ENCODE measurements at places on chromosomes 16 and 17.

GRCh38 chr17:80346498-80347275 is 68.3 kb upstream of the ENDOV start:
- no peak for DNase-seq

DNA sequence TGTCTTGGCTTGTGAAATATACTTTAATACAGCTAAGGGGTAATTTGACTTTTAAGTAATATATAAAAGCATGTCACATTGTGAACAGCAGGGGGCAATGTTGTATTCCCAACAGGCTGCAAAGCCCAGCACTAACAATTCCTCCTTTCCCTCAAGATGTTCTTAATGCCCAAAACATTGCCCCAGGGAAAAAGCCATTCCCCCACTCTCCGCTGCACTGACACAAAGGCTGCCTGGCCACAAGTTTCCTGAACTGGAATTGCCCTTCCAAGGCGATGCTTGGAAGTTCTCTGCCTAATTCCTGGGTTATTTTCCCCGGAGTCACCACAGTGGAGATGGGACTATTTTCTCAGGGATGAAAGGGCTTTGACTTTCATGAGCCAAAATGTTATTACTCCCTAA is 27.2 kb downstream of the CLEC16A start:
- no peak for DNase-seq

DNA sequence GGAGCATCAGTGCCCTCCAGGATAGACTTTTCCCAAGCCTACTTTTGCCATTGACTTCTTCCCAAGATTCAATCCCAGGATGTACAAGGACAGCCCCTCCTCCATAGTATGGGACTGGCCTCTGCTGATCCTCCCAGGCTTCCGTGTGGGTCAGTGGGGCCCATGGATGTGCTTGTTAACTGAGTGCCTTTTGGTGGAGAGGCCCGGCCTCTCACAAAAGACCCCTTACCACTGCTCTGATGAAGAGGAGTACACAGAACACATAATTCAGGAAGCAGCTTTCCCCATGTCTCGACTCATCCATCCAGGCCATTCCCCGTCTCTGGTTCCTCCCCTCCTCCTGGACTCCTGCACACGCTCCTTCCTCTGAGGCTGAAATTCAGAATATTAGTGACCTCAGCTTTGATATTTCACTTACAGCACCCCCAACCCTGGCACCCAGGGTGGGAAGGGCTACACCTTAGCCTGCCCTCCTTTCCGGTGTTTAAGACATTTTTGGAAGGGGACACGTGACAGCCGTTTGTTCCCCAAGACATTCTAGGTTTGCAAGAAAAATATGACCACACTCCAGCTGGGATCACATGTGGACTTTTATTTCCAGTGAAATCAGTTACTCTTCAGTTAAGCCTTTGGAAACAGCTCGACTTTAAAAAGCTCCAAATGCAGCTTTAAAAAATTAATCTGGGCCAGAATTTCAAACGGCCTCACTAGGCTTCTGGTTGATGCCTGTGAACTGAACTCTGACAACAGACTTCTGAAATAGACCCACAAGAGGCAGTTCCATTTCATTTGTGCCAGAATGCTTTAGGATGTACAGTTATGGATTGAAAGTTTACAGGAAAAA is 9.7 kb upstream of the CYLD start:
- DNase-seq = no peak

GRCh38 chr17:28986714-28987655 is 18.8 kb downstream of the SEZ6 start:
- DNase-seq = no peak

DNA sequence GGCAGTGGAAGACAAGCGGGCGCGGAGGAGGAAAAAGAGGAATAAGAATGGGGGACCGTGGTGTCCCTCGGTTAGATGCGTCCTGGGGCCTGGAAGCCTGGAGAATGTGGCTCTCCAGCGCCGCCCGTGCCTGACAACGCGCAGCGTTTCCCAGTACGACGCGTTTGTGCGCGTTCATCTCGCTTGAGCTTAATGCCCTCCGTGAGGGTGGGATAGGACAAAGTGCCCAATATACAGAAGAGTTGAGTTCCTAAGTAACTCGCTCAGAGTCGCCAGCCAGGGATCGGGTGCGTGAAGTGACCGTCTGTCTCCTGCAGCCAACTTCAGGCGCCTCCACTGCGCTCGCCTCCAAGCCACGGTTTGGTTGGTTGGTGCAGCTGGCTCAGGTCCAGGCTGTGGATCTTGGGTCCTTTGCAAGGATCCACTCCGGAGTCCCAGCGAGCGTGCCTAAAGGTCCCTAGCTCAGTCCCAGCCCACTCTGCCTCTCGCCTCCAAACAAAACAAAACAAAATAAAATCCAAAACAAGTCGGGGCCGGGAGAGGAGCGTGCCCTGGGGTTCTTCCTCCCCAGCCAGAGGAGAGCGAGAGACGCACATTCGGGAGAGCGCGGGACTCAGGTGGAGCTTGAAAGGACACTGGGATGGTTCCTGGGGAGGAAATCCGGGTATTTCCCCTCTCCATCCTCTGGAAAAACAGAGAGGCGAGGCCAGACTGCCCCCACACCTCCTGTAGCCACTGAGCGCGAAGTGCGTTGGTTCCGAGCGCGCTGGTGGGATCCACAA is 974 bp downstream of the GALR2 start:
- DNase-seq = no peak

- no peak for DNase-seq
These were observed 8.2 kb downstream of the KRT9 start for GRCh38 chr17:41563607-41564170.

DNA sequence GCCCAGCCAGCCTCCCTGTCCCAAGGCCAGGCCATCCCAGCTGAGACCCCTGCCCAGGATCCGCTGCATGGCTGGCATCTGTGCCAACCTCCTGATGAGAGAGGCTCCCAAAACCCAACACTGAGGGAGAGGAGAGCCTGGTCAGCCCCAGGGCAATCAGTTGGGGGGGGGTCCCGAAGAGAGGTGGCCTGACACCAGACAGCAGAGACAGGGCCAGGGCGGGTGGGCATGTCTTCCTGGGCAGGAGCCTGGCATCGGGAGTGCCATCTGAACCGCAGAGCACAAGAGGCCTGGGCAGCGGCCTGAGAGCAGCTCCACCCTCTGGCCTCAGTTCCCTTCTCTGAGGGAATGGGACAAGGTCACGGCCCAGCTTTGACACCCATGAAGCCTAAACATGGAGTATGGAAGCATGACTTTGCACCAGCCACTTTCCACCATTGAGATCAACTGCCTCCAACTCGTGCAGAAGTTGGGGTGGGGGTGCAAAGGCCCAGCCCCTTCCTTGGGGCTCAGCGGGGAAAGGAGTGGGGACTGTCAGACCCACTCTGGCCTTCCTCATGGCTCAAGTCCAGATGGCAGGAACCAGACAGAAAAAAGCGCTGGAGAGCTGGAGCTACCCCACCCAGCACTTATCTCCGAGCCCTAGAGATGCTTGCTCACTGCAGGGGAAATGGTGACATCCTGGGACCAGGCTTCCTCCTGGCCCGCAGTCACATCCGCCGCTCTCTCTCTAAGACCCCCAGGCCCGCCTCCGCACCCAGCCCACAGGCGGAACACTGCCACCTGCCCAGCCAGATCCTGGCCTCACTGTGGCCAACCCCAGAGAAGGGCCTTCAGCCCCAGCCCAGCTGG is 9.7 kb downstream of the RHBDF2 start:
- no peak for DNase-seq

GRCh38 chr16:65098916-65099315 is 22.9 kb downstream of the CDH11 start:
- DNase-seq = no peak

GRCh38 chr17:78322327-78322857 is 37.5 kb downstream of the SOCS3 start:
- no peak for DNase-seq

DNA sequence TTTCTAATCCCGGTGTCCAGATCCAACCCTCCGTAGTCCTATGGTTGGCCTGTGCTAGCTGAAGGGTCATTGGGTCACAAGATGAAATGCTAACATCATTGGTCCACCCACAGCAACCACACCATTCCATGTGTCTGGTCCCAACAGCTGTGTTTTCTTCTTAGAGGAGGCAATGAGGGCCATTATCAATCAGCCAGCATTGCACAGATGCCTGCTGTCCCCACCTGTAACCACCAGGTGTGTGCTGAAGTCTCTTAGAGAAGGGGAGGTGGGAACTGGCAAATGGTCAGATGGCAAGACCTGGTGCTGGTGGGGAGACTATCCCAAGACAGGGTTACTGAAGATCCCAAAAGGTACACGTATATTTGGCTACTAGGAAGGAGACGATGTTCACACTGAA is 37.4 kb downstream of the HIC1 start:
- DNase-seq = no peak

DNA sequence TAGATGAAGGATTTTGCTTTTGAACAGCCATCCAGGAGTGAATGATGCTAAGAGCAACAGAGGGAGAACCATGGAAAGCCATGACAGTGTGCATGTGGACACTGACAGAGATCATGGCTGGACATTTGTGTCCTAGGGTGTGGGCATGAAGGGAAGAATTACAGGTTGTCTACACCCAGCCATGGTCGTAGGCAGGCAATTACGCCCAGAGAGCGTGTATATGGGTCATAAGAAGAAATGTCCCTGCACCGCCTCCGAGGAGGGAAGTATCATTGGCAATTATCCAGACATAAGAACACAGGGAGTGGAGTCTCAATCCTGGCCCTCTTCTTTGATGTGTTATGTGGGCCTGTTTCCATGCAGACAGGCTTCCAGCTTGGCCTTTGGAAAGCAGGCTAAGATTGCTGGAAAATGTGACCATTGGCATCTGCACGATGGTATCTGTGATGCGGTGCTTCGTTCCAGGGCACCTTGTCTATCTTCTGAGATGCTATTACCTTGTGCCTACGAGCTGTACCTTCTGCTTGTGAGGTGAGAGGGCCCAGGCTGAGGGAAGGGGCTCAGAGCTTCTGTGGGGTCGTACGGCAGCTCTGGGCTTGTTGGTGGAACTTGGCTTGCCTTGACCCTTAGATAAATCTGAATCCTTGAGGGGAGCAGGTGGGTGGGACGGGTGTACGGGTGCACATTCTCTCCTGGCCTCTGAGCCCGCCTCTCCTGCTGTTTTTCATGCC is 19.8 kb downstream of the RGS9 start:
- DNase-seq = no peak

DNA sequence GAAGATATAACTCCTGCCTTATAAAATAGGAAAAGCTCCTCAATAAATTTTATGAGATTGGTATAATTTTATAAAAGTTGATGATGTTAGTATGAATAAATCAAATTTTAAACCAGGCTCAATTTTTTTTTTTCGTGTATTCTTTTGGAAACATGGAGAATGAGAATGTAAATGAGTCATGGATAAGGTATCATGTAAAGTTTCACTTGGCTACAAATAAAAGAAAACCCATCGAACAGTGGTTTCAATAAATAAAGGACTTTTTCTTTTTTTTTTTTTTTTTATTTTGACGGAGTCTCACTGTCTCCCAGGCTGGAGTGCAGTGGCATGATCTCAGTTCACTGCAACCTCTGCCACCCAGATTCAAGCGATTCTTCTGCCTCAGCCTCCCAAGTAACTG is 67.3 kb downstream of the PHKB start:
- DNase-seq = no peak

DNA sequence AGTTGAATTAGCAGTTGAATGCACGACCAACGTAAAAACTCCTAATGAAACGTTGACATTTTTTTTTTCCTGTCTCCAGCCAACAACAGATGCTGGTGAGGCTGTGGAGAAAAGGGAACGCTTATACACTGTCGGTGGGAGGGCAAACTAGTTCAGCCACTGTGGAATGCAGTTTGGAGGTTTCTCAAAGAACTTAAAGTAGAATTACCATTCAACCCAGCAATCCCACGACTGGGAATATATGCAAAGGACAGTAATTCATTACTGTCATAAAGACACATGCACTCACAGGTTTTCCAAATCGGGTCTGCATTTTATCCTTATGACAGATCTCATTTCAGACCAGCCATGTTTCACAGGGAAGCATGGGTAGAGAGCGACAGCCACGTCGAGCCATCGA is 3.5 kb upstream of the WFDC1 start:
- DNase-seq = no peak

DNA sequence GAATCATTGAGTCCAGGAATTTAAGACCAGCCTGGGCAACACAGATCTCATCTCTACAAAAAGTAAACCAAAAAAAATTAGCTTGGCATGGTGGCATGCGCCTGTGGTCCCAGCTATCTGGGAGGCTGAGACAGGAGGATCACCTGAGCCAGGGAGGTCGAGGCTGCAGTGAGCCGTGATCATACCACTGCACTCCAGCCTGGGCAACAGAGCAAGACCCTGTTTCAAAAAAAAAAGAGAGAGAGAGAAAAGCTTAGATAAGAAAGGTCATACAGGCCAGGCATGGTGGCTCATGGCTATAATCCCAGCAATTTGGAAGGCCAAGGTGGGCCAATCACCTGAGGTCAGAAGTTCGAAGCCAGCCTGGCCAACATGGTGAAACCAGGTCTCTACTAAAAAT is 63.5 kb upstream of the DNAH17 start:
- no peak for DNase-seq

DNA sequence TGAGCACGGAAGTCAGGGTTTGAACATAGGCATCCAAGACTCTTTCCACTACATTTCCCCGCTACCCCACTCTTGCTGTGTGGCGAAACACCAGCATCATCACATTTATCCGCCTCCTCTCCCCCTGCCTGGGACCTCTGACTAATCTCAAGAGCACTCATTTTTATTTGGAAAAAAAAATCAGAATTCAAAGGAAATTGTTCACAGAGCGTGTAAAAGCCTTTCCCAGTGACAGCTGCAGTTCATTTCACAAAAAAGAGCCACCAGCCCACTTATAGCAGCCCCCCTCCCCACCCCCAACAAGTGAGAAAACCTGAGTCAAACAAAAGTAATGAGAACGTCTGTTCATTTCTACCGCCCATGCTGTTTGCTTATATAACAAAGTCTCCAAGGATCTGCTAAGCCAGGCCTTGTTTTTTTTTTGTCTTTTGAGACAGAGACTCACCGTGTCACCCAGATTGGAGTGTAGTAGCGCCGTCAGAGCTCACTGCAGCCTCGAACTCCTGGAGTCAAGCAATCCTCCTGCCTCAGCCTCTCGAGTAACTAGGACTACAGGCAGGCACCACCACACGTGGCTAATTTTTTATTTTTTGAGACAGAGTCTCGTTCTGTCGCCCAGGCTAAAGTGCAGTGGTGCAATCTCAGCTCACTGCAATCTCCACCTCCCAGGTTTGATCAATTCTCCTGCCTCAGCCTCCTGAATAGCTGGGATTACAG is 48.3 kb upstream of the HAPSTR1 start:
- no peak for DNase-seq

DNA sequence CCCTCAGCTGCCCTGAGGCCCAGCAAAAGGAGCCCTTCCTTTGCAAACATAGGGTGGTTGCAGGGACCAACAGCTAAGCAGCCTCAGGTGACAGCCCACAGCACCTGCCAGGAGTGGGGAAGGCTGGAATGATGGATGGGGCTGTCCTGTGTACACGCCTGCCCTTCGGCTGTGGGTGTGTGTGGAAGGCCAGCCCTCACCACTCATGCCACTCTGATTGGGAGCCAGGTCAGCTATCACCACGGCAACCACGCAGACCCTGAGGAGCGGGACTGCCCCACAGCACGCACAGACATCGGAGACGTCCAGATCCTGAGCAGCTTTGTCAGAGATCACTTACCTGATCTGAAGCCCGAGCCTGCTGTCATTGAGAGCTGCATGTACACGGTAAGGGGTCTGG is 11.9 kb downstream of the PIPOX start:
- no peak for DNase-seq

All from spinal cord (tissue), 10 donors.